ENCODE measurements at places on chromosomes 3 and 15. TPM values are rescaled to one million over a fixed set of nuclear protein-coding genes. Genes with fewer than 3 reads are reported as not detected.

GRCh38 chr3:122101646-122102045, 46.5 kb downstream of the CD86 start:
- no peaks in the 10 kb centered on the region for H3K36me3 ChIP-seq
- H3K4me3 ChIP-seq, result no peak overlapping the region
- no peaks in the 10 kb centered on the region for H3K4me1 ChIP-seq
- H3K27ac ChIP-seq, result no peak overlapping the region
- no peaks in the 10 kb centered on the region for H3K27me3 ChIP-seq

Gene BFSP2
- not detected for total RNA-seq

DNA sequence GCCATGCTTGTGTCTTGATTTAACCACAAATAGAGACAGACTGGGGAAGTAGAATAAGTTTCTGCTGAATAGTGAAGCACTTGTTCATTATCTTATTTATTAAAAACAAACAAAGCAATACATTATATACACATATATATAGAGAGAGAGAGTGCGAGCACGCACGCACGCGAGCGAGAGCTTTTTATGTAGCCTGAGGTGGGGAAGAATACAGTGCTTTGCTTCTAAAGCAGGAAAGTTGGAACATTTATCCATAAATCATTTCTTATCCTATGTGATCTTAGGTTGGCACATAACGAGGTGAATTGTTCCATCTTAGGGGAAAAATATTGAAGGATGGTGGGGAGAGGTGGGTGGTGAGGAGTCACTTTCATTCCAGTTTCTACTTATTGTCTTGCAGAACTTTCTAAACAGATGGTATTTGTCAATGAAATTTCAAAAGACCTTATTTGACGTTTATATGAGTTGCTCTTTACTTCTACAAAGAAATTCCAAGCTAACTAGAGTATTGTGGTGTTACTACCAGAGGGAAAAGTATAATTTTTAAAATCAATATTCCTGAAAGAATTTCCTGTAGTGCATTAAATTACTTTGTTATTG, 110.0 kb downstream of the ATG7 start:
- H3K4me3 ChIP-seq, result no peak overlapping the region
- no peak for DNase-seq
- 0 out of 2 replicates have a peak, but pooled peaks cover 11% of the 10 kb centered on the region for H3K36me3 ChIP-seq
- no peaks in the 10 kb centered on the region for H3K27me3 ChIP-seq
- H3K4me1 ChIP-seq, result peaks cover 34% of the 10 kb centered on the region
- H3K27ac ChIP-seq, result no peak overlapping the region

- no peaks in the 10 kb centered on the region for H3K27me3 ChIP-seq
- H3K27ac ChIP-seq, result peak overlapping the region; percentile 87
- H3K4me1 ChIP-seq, result peaks cover 61% of the 10 kb centered on the region
- H3K36me3 ChIP-seq, result peaks cover 8% of the 10 kb centered on the region
- no peak overlapping the region for H3K4me3 ChIP-seq
- DNase-seq, result peak; percentile 51
Measured at GRCh38 chr3:16482770-16483531, 30.5 kb downstream of the RFTN1 start.

DNA sequence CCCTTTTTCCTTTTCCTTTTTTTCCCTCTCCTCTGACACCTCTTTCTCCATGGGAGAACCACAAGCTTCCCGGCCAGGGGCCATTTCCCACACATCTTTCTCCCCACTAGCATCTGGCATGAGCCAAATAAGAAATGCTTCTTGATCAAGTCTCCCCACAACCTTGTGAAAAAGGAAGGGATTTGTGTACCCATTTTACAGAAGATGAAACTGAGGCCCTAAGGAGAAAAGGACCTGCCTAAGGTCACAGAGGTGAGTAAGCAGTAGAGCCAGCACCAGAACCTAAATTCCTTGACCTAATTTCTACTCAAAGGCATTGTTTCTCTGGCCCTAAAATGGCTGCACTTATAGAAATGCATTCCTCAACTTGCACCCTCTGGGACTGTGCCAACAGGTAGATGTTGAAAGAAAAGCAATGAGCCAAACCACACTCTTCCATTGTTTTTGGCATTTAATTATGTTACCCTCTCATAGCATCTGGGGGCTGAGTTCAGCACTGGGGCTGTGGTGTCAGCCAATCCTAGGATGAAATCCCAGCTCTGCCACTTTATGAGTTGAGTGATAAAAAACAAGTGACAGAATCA, 81.7 kb upstream of the TLE3 start:
- no peaks in the 10 kb centered on the region for H3K27me3 ChIP-seq
- H3K4me1 ChIP-seq, result no peaks in the 10 kb centered on the region
- H3K36me3 ChIP-seq, result no peaks in the 10 kb centered on the region
- DNase-seq, result no peak

Gene MORC1
- not detected for total RNA-seq

GRCh38 chr3:122403489-122403888, 12.4 kb downstream of the WDR5B start:
- no peak overlapping the region for H3K27ac ChIP-seq
- H3K36me3 ChIP-seq, result no peaks in the 10 kb centered on the region
- peak; percentile 50 for DNase-seq

GRCh38 chr15:83039206-83039605, 27.8 kb upstream of the C15orf40 start:
- no peak overlapping the region for H3K27ac ChIP-seq
- no peak for DNase-seq
- H3K27me3 ChIP-seq, result no peaks in the 10 kb centered on the region

Gene RTP3
- not detected for total RNA-seq

DNA sequence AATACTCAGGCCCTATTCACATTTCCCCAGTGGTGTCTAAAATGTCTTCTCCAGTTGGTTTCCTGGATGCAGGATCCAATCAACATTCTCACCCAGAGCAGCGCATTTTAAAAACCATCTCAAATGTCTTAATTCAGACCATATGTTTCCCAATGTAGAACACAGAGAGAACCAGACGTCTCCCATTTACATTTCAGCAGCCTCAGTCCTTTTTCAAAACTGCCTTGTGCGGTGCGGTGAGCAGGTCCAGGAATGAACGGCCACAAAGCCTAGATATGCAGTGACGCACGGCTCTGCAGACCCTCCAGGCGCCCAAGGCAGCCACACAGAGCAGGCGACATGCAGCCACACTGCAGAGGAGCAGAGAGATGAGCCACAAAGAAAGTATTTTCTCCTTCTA, 66.1 kb upstream of the MEX3B start:
- H3K4me1 ChIP-seq, result peaks cover 4% of the 10 kb centered on the region
- H3K4me3 ChIP-seq, result no peak overlapping the region
- no peak overlapping the region for H3K27ac ChIP-seq
- no peak for DNase-seq
- H3K27me3 ChIP-seq, result no peaks in the 10 kb centered on the region

- no peaks in the 10 kb centered on the region for H3K4me1 ChIP-seq
- no peak overlapping the region for H3K4me3 ChIP-seq
- no peak for DNase-seq
- H3K36me3 ChIP-seq, result no peaks in the 10 kb centered on the region
- no peak overlapping the region for H3K27ac ChIP-seq
- no peaks in the 10 kb centered on the region for H3K27me3 ChIP-seq
Measured at GRCh38 chr3:43061101-43061895, 44.6 kb downstream of the POMGNT2 start.

Gene SAMD7
- not detected for total RNA-seq

DNA sequence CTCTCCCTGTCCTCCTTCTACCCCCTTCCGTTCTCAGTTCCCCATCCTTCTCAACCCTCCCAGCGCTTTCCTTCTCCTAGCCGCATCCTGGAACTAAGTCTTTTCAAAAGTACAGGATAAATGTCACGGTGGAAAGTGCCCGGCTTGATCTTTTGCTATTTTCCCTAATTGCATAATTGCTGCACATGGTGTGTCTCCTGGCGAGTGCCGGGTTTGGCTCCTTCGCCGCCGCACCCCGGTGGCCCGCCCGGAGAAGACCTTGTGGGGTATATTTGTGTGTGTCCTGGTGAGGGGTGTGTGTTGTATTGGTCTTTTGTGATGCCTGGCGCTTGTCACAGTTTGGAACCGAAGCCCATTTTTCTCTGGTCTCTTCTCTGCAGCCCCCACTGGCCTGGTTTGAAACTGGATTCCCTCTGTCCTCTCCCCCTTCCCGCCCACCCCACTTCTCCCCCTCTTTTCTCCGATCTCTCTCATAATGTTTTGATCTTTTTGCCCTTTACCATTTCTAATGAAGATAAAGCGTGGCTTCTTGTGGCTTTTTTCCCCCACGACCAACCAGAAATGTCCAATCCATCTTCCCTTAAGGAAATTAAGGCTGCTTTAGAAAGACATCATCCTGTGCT, 692 bp downstream of the UBE2E2 start:
- H3K27ac ChIP-seq, result no peak overlapping the region
- DNase-seq, result no peak
- peak overlapping the region; percentile 99 for H3K4me3 ChIP-seq
- 0 out of 2 replicates have a peak, but pooled peaks cover 3% of the 10 kb centered on the region for H3K27me3 ChIP-seq
- peaks cover 5% of the 10 kb centered on the region for H3K36me3 ChIP-seq

DNA sequence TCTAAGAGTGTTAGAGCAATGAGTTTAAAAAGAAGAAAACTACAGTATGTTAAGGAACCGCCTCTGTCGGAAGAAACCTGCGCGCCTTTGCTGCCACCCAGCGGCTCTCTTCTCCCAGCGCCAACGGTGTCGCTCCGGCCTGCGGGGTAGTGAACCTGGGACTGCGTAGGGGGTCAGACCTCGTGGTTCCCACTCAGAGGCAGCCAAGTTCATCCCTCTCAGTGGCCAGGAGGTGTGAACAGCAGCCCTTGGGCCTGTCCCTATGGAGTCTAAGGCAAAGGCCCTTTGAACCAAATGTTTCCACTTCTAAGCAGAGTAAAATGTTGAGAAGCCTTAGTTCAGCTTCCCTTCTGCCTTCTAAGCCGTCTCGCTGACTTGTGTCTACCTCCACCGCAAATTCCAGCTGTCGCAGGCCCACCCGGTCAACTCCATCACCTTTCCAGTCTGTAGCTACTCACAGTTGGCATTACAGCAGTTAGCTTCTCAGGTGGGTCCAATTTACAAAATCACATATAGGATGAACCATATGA, 980 bp upstream of the RAB27A start:
- H3K36me3 ChIP-seq, result peaks cover 13% of the 10 kb centered on the region
- DNase-seq, result peak; percentile 88
- no peaks in the 10 kb centered on the region for H3K27me3 ChIP-seq
- peak overlapping the region; percentile 88 for H3K4me3 ChIP-seq
- H3K4me1 ChIP-seq, result peaks cover 7% of the 10 kb centered on the region
- peak overlapping the region; percentile 75 for H3K27ac ChIP-seq

DNA sequence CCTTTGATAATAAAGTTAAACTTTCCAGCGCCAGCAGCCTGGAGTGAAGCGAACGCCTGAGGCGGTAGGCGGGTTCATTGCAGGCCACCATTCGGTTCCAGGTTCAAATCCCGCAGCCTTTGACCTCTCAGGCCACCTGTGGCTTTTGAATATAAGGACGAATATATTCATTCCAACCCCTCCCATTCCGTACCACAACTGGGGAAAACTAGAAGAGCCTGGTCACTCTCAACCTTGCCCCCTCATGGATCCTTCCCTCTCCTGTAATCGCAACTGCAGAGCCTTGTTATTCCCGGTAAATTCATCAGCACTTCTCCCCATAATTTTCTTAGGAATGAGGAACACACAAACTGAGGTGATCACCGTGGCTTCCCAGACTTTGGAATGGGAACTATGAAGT, 35.2 kb downstream of the ZIC4 start:
- no peak overlapping the region for H3K4me3 ChIP-seq
- H3K36me3 ChIP-seq, result no peaks in the 10 kb centered on the region
- no peak for DNase-seq
- H3K4me1 ChIP-seq, result no peaks in the 10 kb centered on the region

Gene RPP25
- 1.4 TPM for total RNA-seq

Gene COL6A5
- not detected for total RNA-seq

Gene SYNPR
- not detected for total RNA-seq

DNA sequence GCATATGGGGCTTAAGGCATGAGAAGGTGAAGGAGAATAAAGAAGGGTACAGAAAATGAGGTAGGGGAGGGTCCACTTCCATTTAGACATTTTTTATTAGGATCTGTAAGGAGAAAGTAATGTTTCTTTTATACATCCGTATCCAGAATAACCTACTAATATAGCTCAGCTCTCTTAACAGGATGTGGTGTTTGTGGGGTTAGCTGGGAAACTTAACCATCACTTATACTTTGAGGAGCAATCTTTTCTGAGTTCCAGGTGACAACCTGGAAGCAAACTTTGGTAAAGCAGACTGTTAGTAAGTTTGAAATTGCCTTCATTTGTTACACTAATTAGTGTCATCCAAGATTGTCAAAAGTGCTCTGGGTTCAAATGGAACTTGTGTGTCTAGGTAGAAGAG, 36.6 kb downstream of the BUB1B start:
- peaks cover 80% of the 10 kb centered on the region for H3K36me3 ChIP-seq
- no peak for DNase-seq
- H3K27me3 ChIP-seq, result no peaks in the 10 kb centered on the region
- H3K4me3 ChIP-seq, result no peak overlapping the region
- no peaks in the 10 kb centered on the region for H3K4me1 ChIP-seq

- H3K4me3 ChIP-seq, result no peak overlapping the region
- DNase-seq, result no peak
- H3K36me3 ChIP-seq, result peaks cover 66% of the 10 kb centered on the region
- no peaks in the 10 kb centered on the region for H3K27me3 ChIP-seq
- no peak overlapping the region for H3K27ac ChIP-seq
Measured at GRCh38 chr3:149160754-149161300, 31.4 kb downstream of the HPS3 start.

DNA sequence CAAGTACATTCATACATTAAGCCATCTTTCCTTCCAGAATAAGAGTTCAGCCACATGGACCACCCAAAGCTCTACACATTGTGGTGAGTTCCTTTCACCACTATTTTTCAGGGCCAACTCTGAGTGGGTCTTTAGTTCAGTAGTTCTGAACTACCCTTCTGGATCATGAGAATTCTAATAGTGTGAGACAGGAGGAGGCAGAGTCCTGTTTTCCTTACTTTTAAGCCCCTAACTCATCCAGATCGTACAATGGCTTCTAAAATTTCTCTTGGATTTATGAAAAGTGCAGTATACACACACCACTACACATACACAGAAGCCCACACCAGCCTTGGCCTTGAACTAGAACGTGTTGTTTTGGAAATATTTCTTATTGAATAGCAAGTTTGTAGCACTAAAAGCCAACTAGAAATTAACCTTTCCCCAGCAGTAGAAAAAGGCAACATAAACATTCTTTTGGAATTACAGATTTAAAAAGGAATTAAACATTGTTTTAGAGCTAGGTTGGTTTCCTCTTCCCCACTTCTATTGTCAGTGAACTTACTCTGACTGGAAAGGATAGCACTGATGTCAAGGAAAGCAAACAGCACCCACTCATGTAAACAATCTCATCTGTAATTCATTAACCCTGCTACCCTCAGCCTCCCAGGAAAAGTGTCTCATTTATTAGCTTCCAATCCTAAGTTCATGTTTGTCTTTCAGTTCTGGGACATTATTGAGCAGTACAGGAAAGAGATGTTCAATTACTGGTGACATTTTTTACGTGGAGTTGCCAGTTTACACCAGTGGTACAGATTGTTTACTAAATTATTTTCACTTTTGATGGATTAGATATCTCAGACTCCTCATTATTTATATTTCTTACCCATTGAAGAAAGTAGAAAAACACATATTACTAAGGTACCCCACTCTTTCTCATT, 95.7 kb upstream of the AGTR1 start:
- peaks cover 27% of the 10 kb centered on the region for H3K4me1 ChIP-seq
- H3K27me3 ChIP-seq, result no peaks in the 10 kb centered on the region
- no peak overlapping the region for H3K4me3 ChIP-seq
- peak; percentile 53 for DNase-seq

- H3K36me3 ChIP-seq, result peaks cover 4% of the 10 kb centered on the region
- DNase-seq, result no peak
- H3K4me1 ChIP-seq, result no peaks in the 10 kb centered on the region
- H3K27ac ChIP-seq, result no peak overlapping the region
- no peak overlapping the region for H3K4me3 ChIP-seq
Measured at GRCh38 chr3:101377796-101378195, 57.4 kb upstream of the IMPG2 start.
